Gastrocnemius medialis (tissue), 4 donors: ENCODE measurements at places on chromosomes 13 and 19.
A peak's percentile ranks its signal among the peaks of the same experiment; 100 is the strongest.

GRCh38 chr19:53824134-53824611 is at the start of gene NLRP12:
Gene NLRP12 (minus strand): TSS chr19:53824314. CDS start chr19:53824174, 140 bp downstream.
- DNase-seq, result no peak

DNA sequence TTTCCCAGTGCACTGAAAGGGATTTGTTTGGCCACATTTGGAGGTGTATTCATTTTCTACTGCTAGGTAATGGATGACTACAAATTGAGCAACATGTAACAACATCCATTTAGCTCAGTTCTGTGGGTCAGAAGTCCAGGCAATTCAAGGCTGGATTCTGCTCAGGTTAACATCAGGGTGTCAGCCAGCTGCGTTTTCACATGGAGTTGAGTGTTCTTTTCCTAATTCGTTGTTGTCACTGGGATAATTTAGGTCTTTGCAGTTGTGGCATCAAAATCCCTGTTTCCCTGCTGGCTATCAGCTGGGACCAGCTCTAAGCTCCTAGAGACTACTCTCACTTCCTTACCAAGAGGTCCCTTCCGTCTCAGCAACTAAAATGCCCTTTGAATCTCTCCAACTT is 25.4 kb downstream of the MIR17HG start:
- no peak for DNase-seq

- DNase-seq, result no peak
Measured at GRCh38 chr13:35792021-35792420, 315.5 kb upstream of the MAB21L1 start.

DNA sequence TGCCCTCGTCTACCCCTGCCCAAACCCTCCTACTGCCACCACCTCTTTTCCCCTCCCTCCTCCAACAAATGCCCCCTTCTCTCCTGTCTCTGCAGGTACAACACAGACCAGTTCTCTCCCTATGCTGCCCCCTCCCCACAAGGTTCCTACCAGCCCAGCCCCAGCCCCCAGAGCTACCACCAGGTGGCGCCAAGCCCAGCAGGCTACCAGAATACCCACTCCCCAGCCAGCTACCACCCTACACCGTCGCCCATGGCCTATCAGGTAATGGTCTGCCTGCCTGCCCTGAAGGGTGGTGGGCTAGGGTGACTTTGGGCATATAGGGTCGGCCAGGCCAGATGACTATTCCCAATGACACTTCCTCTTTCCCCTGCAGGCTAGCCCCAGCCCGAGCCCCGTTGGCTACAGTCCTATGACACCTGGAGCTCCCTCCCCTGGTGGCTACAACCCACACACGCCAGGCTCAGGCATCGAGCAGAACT is 6.5 kb upstream of the TIMM50 start:
- peak; percentile 33 for DNase-seq

DNA sequence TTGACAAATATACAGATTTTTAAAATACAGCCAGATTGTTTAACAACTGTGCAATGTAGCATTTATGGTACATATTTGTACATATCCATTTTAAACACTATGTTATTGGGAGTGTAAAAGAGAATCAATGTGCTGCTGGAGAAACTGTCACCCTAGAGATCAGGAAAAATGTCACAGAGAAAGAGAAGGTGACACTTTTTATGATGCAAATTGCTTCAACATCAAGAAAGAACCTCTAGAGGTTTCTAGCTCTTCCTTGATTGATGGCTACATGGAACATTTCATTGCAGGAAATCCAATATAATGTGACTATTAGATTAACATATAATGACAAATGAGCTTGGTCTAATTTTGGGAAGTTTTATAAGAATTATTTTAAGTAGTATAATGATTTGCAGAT is 1491.2 kb upstream of the PCDH20 start:
- no peak for DNase-seq

GRCh38 chr13:103844471-103844870 is 778.3 kb upstream of the SLC10A2 start:
- DNase-seq, result no peak

- no peak for DNase-seq
Measured at GRCh38 chr19:36420961-36421748, 2.7 kb upstream of the ZFP82 start.

DNA sequence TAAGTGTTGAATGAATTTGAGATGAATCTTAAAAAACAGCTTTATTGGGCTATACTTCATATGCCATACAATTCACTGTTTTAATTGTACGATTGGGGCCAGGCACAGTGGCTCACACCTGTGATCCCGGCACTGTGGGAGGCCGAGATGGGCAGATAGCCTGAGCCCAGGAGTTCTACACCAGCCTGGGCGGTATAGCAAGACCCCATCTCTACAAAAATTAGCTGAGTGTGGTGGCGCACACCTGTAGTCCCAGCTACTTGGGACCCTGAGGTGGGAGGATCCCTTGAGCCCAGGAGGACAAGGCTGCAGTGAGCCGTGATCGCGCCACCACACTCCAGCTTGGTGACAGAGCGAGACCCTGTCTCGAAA is 10.3 kb downstream of the ARID3A start:
- DNase-seq, result no peak

DNA sequence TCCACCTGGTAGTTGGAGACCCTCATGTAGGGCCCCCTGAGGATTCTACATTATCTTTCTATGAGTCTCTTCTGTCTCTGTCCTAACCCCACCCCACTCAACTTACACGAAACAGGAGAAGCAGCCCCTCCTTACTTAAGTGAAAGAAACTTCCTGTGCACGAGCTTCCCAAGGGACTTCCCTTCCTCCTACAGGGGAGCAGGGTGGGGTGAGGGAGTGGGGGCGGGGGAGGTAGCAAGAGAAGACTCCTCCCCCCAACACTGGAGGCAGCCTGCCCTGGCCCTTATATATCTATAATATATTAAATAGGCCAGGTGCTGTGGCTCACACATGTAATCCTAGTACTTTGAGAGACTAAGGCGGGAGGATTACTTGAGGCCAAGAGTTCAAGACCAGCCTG is 5.5 kb upstream of the PDE4C start:
- DNase-seq, result no peak

GRCh38 chr19:16373989-16374388 is 49.4 kb downstream of the KLF2 start:
- no peak for DNase-seq

GRCh38 chr13:40801255-40802217 is 12.1 kb downstream of the SLC25A15 start:
- DNase-seq, result no peak

DNA sequence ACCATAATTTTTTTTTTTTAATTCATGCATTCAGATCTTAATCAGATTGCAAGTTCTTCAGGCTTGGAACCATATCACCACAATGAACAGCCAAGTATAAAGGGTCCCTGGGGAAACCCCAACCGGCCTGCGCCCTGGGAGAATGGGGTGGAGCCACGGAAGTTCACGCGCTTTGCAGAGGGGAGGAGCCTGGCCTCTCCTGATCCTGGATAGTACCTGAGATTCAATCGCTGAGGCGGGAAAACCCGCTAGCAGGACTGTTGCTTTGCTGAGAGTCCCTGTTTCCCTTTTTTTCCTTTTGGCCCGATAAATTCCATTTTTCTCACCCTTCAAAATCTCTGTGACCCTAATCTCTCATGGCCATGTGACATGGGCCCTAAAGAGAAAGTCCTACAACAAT is 385.1 kb downstream of the IRS2 start:
- no peak for DNase-seq

DNA sequence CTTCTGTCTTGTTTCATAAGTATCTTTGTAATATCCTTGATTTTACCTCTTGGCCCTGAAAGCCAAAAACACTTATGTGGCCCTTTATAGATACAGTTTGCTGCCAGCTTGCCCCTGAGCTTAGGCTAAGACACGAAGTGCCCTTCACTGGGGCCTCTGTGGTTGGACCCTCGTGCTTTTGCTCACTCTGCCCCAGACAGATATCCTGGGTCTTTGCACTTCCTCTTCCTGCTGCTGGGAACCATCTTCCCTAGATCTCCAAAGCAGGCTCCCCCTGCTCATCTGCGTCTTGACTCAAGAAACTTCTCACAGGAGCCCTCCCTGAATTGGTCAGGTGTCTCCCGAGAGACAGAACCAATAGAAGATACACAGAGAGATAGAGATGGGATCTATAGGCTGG is 2.0 kb upstream of the TNFSF14 start:
- no peak for DNase-seq

DNA sequence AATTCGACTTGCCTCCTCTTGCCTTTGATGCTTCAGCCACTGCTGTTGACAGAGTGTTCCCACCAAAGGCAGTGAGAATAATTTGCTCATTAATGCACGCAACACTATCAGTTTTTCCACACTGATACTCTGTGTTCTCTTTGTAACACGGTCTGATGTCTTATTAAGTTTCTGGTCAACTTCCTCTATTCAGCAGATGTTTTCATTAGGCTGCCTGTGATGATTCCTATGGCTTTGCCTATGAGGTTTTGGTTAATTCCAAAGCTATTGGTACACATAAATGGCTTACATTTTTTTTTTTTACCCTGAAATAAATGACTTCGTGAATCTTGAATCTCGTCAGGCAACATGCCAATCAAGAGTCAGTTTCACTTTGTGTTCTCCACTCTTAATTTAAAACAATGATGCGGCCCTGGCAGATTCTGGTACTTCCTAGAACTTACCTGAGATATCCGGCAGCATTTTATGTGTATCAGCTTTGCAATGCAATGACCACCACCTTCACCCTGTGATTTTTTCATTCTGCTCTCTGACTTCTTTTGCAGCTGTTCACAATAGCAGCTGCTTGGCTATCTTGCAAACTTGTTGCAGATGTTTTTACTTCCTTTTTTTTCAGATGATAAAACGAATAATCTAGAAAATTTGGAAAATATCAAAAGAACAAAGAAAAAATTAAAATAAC is 27.5 kb upstream of the KL start:
- DNase-seq, result no peak

DNA sequence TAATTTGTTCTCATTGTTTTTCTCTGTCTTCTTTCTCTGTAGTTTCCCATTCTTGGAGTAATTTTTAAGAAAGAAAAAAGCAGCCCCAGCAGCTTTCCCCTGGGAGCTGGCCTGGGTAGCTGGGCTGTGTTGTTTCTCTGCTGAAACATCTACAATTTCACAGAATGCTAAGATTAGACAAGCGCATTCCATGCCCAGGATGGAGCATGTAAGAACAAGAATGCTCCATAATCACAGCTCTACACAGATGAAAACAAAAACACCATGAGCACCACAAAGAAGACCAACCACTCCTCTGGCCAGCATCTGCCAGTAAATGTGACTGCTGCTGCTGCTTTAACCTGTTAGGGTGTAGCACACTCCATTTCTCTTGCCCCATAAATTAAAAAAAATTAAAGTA is 239.2 kb upstream of the SLITRK1 start:
- no peak for DNase-seq

DNA sequence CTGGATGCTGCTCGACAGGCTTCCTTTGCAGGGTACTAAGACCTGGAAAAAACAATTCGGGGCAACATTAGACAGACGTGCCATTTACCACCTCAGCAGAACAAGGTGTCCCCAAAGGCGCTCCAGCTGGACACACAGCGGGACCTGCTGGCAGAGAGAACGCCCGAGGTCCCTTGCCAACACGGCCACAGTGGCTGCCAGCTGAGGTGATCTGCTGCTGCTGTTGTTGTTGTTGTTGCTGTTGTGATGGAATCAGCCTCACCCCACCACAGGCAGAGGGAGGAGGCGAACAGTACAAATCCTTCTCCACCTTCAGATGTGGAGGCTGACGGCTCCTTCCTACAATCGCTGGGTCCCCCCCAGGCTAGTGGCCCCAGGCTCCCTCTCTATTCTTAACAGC is 25.2 kb downstream of the ANKRD27 start:
- peak; percentile 88 for DNase-seq

- peak; percentile 10 for DNase-seq
Measured at GRCh38 chr13:76754414-76754813, 131.8 kb downstream of the KCTD12 start.

DNA sequence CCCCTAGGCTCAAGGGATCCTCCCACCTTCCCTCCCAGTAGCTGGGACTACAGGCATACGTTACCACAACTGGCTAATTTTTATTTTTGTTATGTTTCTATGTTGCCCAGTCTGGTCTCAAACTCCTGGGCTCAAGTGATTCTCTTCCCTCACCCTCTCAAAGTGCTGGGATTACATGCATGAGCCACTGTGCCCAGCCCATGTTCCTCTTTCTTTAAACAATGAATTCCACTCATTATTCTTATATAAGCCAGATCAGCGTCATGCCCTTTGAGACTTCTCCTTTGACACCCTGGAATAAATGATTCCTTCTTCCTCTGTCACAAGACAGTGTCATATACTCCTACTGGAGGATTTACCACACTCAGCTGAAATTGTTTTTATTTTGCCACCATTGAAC is 519.9 kb upstream of the SPRY2 start:
- DNase-seq, result no peak

GRCh38 chr19:45764945-45765701 is 3.9 kb downstream of the SIX5 start:
- no peak for DNase-seq

GRCh38 chr13:48000559-48001113 is 437 bp downstream of the SUCLA2 start:
- no peak for DNase-seq

DNA sequence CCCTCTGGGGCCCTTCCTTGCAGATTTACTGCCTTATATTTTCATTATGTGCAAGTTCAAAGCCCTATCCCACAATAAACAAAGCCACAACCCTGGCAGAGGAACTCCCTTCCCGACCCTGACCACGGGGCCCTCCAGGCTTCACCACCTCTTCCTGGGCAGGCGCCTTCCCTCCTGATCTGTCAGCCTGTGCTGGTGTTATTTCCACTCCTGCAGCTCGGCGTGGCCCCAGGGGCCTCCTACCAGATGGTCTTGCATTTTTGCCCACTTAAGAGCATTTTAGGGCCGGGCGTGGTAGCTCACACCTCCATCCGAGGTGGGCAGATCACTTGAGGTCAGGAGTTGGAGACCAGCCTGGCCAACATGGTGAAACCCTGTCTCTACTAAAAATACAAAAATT is 22.8 kb downstream of the SLC15A1 start:
- no peak for DNase-seq

GRCh38 chr19:39558624-39559117 is 18.7 kb upstream of the EID2 start:
- DNase-seq, result no peak

GRCh38 chr19:19076476-19076875 is 12.7 kb downstream of the SLC25A42 start:
- no peak for DNase-seq

- no peak for DNase-seq
Measured at GRCh38 chr13:46527237-46527636, 25.7 kb upstream of the LRCH1 start.

- DNase-seq, result no peak
Measured at GRCh38 chr19:49874503-49875157, 2.5 kb downstream of the AKT1S1 start.

DNA sequence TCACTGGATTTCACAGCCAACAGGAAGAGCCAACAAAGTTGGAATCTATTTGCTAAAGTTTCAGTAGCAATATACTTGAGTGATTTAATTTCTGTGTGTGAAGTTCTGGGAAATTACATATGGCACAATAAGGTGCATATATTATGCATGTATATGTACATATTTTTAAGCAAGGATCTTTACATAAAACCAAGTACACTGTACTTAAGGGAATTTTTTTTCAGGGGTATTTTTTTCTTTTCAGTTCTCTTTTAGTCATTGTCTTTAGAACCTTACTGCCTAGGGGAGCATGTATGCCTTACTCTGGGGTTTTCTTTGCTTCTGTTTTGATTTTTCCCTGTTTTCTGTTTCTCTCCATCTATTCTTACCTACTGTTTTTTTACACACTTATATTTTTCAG is 7.4 kb downstream of the RAP2A start:
- DNase-seq, result no peak

- DNase-seq, result no peak
Measured at GRCh38 chr13:46181840-46182490, at the start of gene LCP1. Gene LCP1 (minus strand): TSS chr13:46182177. CDS start chr13:46159662, 22,515 bp downstream.

- no peak for DNase-seq
Measured at GRCh38 chr19:4324228-4324627, 14.4 kb downstream of the STAP2 start.
